Stimulated activated CD8-positive, alpha-beta memory T cell treated with anti-CD3 and anti-CD28 coated beads, Interleukin-4, amount 100 ng/mL, for 1 hour (primary cell): ENCODE measurements at places on chromosomes 13 and 19.

- DNase-seq, result no peak
These were observed 27.7 kb upstream of the NBEA start for GRCh38 chr13:34914416-34914815.

- no peak for DNase-seq
These were observed 38.0 kb downstream of the FAM124A start for GRCh38 chr13:51260154-51260553.

- DNase-seq, result no peak
These were observed 13.6 kb upstream of the IFT88 start for GRCh38 chr13:20553311-20553710.

DNA sequence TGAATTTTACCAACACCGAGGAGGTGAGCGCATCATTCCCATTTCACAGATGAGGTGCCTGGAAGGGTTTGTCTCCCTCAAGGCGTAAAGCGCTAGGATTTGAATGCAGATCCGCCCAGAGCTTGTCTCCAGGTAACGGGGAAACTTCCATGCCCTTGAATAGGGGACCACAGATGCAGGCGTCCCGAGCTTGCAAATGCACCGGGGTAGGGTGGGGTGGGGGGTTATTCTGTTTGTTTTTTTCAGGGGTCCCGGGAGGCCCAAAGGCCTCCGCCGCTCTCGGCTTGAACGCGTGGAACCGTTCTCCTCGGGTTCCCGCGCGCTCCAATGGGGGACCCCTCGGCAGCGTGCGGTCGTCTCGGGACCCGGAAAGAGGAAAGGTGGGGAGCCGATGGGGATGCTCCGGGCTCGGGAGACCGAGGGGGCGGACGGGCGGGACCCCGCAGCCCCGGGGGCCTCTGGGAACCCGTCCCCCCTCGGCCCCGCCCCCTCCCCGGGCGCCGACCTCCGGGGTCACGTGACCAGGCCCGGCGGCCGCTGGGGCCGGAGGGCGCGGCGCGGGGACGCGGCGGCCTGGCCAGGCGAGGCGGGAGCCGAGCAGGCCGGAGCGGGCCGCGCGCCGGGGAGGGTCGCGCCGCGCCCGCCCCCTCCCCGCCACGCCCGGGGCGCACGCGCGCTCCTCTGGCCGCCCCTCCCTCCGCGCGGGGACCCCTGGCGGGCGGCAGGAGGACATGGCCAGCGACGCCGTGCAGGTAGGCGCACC lies at the start of gene PKN1:
TSS of gene PKN1 (plus strand) at position 516 of the 763 bp plus-strand sequence. CDS start at position 732, 216 bp downstream.
- DNase-seq, result no peak

GRCh38 chr13:85675151-85675907 lies 123.9 kb downstream of the SLITRK6 start:
- DNase-seq, result no peak
